Cortex of kidney (tissue), 1 donor: ENCODE measurements at places on chromosomes 2 and 18.

GRCh38 chr18:48798334-48799245, 152.2 kb downstream of the SMAD7 start:
- DNase-seq = no peak

DNA sequence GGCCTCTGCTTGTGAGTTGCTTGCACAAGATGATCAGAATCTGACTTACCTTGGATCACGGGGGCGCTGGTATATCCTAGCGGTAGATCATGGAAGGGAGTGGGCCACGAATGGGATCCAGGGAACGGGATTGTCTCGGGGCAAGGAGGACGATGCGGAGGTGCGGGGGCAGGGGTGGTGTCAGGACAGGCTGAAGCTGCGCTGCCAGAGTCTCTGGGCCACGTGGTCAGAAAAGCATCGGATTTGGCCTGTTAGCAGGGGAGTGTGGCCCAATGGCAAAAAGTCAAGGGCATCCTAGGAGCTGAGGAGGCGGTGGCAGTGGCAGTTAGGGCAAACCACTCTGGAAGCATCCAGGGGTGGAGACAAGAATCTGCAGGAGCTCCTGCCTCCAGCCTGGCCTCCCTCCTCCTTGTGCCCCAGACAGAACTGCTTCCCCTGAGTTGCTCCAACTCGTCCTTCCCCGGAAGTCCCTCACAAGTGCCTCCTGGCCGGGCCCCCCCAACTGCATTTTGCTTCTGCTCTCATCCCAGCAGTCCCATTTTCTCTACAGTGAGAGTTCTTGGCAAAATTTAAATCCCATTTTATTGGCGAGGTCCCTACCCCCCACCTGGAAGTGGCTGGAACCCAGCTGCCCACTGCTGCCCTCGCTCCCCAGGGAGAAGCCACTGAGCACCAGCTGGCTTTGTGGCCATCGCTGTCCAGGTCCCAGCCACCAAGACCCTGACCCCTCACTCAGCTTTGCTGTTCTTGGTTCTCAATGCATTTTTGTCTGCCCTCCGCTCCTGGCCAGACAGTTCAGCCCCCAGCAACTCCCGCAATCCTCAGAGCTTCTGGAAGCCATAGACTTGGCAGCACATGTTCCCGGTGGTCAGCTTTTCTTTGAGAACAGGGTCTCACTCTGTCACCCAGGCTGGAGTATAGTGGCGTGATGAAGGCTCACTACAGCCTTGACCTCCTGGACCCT, 5.6 kb upstream of the CCDC74B start:
- no peak for DNase-seq

- DNase-seq = no peak
Observed at GRCh38 chr18:21972281-21972680, 197.1 kb upstream of the GATA6 start.

DNA sequence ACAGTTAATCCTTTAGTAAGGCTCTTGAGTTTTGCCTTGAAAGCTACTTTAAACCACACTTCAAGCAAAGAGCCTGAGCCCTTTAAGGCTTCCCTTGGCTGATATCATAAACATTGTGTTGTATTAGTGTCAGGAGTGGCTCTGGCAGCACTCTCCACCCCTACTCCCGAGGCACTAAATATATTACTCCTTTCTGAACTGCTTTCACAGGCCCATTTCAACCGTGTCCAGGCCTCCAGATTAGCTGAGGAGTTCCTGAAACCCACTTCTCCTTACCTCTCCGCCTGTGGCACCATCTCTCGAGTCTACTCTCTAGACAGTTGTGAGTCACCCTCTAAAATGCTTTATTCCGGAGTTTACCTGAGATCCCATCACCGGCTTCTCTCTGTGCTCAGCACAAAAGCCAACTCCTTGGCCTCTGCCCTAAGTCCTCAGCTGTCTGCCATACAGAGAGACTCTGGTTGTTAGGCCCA, 14.4 kb upstream of the STON1 start:
- DNase-seq = no peak

- no peak for DNase-seq
Observed at GRCh38 chr2:134578316-134578715, 140.5 kb downstream of the TMEM163 start.

DNA sequence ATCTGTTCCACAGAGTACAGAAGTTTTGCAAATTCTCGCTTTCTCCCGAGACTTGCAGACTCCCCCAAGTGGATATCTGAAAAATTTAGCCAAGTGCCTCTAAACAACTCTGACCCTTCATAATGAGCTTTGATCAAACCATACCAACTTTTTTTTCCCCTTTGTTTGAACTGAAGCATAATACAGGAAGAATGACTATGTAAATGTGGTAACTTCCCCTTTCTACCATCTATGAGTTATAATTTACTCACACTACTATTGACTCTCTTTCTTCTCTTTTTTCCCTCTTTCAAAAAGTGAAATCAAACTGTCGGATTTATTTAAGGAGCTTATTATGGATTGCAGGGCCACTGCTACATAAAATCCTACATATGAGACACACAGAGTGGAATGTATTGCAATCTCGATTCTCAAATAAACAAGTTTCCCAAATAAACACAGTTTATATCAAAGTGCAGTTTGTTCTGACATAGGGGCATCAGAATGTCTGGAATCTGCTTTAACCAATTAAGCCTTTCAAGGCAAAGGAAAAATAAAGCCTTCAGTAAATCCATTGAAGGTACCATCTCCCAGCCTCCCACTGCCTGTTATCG, 1.4 kb upstream of the ZNF804A start:
- no peak for DNase-seq

DNA sequence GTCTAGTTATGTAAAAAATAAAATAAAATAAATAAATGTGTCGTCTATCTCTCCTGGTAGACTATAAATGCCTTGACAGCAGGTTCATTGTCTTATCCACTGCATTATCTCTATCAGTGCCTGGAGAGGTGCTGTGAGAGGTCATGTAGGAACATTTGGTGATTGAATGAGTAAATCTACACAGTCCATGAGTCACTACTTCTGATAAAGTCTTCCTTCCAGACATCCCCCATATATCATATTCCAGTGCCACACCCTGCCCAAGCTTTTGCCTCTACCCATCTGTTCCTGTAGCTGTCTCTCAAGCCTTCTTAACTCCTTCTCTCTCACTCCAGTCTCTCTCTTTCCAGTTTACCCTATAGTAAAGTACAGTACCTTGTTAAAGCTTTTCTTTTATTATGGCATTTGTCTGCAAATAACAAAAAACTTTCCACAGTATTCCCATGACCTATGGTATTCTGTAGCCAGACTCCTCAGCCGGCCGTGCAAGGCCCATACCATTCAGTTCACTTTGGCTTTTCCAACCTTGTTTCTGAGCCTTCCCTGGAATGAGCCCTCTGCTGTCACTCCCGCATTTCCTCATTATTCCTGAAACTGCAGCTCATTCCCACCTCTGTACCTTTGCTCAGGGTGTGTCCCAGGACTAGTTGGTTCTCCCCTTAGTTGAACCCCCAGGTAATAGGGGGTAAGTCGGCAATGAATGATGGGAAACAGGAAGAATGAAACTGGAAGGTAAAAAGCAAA, 37.5 kb downstream of the ANXA4 start:
- DNase-seq = no peak

DNA sequence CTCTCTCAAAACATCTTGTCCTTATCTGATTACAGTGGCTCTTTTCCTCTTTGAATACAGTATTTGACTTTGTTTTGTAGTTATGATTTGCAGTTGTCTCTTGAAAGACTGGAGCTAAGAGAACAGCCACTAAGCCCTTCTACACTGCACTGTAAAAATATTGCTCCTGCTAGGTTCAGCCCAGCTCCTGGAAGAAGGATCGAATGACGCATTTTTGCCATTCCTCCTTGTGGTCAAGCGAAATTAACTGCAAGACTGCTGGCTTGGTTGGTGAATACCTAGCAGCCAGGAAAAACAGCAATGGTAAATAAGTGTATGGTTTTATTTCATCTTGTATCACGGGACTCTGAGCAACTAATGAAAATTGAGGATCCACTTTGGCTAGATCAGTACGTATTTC, 407.8 kb upstream of the CDH2 start:
- DNase-seq = no peak

- DNase-seq = no peak
Observed at GRCh38 chr2:158234497-158234896, 132.8 kb downstream of the UPP2 start.

- DNase-seq = no peak
Observed at GRCh38 chr2:148887350-148888002, 12.4 kb downstream of the KIF5C start.

- no peak for DNase-seq
Observed at GRCh38 chr2:37771600-37772088, 100.2 kb upstream of the CDC42EP3 start.

- no peak for DNase-seq
Observed at GRCh38 chr2:229571243-229571642, 143.1 kb downstream of the DNER start.

DNA sequence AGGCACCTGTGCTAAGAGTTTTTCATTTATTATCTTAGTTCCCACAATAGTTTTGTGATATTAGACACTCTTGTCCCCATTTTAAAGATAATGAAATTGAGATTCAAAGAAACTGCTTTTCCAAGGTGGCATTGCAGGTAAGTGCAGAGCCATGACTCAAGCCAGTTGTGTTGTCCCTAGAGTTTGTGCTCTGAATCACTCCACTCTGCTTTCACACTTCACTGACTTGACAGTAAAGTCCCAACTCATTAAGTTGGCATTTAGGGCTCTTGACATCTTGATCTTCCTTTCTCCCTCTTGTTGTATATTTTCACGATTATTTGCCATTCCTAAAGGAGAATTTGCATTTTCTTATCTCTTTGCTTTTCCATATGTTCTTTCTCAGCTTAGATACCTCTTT, 114.3 kb downstream of the DIS3L2 start:
- DNase-seq = no peak

- no peak for DNase-seq
Observed at GRCh38 chr2:238787501-238787900, 60.4 kb upstream of the TWIST2 start.

GRCh38 chr2:165443511-165443910, 26.0 kb upstream of the CSRNP3 start:
- DNase-seq = no peak

DNA sequence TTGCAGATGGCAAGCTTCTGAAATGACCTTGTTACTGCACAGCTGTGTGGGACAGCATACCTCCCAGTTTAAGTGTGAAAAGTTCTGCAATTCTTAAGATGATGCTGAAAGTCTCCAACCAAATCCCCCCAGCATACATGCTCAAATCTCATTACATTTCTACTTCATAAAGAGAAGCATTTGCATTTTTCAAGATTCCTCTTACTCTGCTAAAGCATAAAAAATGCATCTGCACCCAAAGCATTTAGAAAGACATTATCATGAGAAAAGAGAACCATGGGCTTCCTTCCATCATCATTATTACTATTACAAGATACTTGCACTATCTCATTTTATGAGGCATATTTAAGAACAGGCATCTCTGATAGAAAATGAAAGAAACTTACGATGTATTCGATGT, 236.9 kb upstream of the REV1 start:
- DNase-seq = no peak

DNA sequence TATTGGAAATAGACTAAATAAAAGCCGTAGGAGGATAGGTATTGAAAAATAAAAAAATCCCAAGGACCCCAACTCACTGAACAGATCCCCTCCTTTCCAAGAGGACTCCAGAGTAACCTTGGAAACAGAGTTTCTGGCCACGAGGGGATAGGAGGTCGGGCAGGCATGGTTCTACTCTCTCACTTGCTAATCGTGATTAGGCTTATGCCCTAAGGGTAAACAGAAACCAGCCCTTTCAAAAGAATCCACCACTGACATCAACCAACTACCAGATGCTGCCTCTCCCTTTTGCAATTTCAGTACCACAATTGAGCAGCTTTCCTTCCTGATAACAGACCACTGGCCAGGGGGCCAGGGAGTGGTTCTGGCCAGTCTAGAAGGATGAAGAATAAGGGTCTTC, 477.8 kb downstream of the EIPR1 start:
- DNase-seq = no peak

DNA sequence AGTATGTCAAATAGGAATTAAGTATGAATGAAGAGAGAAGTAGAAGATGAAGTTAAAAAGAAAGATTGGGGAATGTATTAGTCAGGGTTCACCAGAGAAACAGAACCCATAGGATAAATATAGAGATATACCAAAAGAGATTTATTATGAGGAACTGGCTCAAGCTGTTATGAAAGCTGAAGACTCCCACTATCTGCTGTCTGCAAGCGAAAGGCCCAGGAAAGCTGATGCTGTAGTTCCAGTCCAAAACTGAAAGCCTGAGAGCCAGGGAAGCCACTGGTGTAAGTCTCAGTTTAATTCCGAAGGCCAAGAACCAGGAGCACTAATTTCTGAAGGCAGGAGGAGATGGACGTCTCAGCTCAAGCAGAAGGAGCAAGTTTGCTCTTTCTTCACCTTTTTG, 200.9 kb upstream of the FN1 start:
- no peak for DNase-seq

DNA sequence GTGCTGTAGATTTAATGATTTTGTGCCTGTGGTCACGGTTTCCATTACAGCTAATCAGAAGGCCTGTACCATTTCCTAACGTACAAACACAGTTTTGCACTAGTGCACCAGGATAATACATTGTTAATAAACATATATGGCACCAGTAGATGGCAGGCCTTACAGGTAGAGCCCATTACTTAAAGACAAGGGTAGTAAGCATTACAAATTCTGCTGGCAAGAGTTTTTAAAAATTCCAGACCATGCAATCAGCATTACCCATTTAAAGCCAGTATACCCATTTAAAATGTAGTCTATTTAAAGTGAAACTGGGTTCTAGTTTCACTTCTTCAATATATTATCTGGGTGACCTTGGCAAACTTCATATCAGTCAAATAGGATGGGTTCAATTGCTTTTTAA, 224.2 kb downstream of the NUP35 start:
- no peak for DNase-seq

DNA sequence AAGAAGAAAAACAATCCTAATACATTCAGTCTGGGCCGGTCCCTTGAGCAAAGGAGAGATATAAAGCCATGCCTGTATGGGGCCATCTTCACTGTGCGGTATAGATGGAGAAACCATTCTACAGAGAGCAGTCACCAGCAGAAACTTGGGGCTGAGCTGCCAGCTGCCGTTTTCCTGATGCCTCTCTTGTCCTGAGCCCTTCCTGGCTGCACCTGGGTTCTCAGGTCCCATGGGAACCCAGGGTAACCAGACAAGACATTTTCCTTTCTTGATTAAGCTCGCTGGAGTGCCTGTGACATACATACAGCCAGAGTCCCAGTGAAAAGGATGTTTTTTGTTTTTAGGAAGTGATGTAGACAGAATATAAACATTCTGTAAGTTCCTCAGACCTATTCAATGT, 5.3 kb upstream of the METTL21A start:
- no peak for DNase-seq

GRCh38 chr2:171670655-171671054, 16.6 kb upstream of the DYNC1I2 start:
- no peak for DNase-seq

- no peak for DNase-seq
Observed at GRCh38 chr2:112877423-112877822, 33.5 kb upstream of the IL37 start.

GRCh38 chr18:75365837-75366236, 61.7 kb downstream of the SMIM21 start:
- DNase-seq = no peak

DNA sequence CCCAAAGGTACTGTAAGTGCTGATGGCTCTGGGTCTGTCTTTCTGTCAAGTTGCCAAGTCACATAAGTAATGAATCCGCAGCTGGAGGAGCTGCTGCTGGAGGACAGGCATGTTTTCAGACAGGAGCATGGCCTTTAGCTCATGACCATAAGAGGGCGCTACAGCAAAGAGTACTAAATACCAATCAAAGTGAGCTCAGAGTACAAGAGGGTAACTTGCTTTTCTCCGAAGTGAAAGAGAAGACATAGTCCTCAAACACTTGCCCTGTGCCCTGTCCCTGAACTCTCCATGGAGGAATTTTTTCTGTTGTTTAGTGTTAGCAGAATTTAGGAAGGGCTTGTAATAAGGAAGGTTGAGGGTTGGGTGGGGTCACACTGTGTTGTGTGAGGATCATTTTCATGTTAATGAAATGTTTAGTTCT, 58.0 kb upstream of the EML6 start:
- DNase-seq = no peak
